Caco-2 (cell line): ENCODE measurements at places on chromosomes 3 and 15. TPM values are rescaled to one million over a fixed set of nuclear protein-coding genes. Genes with fewer than 3 reads are reported as not detected.

- H3K36me3 ChIP-seq, result no peaks in the 10 kb centered on the region
- no peak overlapping the region for H3K27ac ChIP-seq
- no peaks in the 10 kb centered on the region for H3K4me1 ChIP-seq
- no peak overlapping the region for H3K4me3 ChIP-seq
- no peak for DNase-seq
- H3K27me3 ChIP-seq, result no peaks in the 10 kb centered on the region
Measured at GRCh38 chr3:134988666-134989065, 193.6 kb downstream of the EPHB1 start.

Gene CLRN1
- total RNA-seq, result not detected in 2 replicates

GRCh38 chr15:65210770-65211481 lies at the start of gene CILP:
Gene CILP (minus strand): TSS chr15:65211473. CDS start chr15:65209755, 1,718 bp downstream.
- H3K27ac ChIP-seq, result no peak within 1 kb of the TSS
- H3K36me3 ChIP-seq, result no peaks in the 10 kb centered on the region
- H3K4me1 ChIP-seq, result 0 out of 2 replicates have a peak, but pooled peaks cover 6% of the 10 kb centered on the region

Gene ATP13A5
- not detected in 2 replicates for total RNA-seq

DNA sequence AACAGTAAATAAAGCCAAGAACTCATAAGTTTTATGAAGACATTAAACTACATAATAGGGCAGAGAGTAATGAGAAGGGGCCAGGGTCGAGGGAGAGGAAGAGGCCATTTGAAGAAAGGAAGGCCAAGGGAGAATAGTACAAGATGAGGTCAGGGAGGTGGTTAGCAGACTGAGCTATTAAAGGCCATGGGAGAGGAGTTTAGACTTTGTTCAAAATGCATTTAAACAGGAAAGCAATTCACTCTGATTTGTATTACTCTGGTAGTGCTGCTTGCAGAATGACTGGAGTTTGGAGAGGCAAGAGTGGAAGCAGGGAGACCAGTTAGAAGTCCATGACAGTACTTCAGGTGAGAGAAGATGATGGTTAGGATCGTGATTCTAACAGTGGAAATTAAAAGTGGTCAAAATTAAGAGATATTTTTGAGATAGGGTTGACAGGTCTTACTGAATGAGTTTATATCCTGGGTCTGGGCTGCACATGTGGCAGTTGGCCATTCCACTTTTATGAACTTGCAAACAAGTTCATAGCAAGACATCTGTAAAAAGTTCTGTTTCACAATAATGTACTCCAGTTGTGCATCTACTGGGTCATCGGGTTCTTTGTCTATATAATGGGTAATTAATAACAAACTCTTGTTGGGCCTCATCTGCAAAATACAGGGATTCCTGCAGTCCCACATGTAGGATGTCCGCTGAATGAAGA lies 16.3 kb downstream of the PPP2R3A start:
- no peaks in the 10 kb centered on the region for H3K27me3 ChIP-seq
- H3K27ac ChIP-seq, result no peak overlapping the region
- no peaks in the 10 kb centered on the region for H3K4me1 ChIP-seq

Gene SLC9C1
- 0.23 TPM in 1 of 2 replicates, not detected in the other for total RNA-seq

Gene MAP1A
- 0.84 and 0.88 TPM in 2 replicates for total RNA-seq
